ENCODE measurements at places on chromosomes 1 and 21. TPM values are rescaled to one million over a fixed set of nuclear protein-coding genes. Genes with fewer than 3 reads are reported as not detected.

Gene LCE1B
- not detected for total RNA-seq

Gene C4BPA
- 0.48 TPM for total RNA-seq

Gene FAM72C
- total RNA-seq, result 6.1 TPM

Gene MX1
- total RNA-seq, result 1.6 TPM

Gene CD48
- not detected for total RNA-seq

Gene IQCC
- total RNA-seq, result 1.8 TPM

Data from A549 treated with DMSO at 1 μM for 4 hours (cell line).